ENCODE measurements at places on chromosomes 12 and 14.

DNA sequence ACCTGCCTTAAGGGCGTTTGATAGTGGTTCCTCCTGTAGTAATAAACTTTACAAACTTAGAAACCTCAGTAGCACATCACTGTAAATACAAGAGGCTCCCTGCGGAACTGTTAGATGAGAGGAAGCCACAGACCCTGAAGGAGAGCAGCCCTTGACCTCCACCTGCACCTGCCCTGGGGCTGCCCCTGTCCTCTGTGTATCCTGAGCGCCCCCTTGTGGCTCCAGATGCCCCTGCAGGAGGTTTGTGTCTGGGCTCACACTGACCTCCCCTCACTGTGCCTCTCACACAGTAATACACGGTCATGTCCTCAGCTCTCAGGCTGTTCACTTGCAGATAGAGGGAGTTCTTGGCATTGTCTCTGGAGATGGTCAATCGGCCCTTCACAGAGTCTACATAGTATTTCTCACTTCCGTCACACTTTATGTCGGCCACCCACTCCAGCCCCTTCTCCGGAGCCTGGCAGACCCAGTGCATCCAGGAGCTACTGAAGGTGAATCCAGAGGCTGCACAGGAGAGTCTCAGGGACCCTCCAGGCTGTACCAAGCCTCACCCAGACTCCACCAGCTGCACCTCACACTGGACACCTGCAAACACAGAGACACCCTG is 1059.8 kb downstream of the TMEM121 start:
- peak; percentile 47 for DNase-seq

DNA sequence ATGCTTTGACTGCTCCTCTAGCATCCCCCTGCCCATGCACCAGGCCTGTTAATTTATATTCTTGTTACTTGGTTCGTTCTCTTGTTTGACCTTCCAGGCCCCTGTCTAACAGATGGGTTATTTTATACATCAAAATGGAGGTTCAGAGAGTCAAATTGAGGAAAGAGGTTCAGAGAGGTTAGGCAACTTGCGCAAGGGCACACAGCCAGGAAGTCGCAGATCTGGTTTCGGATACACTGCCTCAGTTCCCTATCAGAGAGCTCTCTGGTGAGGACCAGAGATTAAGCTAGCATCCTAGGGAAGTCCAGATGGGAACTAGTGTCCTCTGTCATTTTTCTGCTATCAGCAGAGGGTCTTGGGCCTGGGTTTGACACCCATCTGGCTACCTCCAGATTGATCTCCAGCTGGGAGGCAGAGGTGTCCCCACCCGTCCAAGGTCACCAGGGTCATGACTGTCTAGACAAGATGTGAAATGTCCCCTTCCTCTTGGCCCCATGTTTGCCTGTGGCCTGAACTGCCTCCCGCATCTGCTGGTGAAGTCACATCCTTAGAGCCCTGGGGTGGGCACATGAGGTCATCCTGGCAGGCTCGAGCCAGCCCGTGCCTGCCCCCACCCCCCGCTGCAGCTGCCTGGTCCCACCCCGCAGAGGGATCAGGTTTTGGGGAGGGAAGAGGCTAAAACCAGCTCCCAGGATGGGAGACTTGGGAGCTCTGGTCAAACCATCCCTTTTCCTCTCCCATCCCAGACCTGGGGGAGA is 84.3 kb upstream of the NCOR2 start:
- DNase-seq: no peak

GRCh38 chr12:90390947-90391346 is 564.0 kb downstream of the CCER1 start:
- DNase-seq: no peak

DNA sequence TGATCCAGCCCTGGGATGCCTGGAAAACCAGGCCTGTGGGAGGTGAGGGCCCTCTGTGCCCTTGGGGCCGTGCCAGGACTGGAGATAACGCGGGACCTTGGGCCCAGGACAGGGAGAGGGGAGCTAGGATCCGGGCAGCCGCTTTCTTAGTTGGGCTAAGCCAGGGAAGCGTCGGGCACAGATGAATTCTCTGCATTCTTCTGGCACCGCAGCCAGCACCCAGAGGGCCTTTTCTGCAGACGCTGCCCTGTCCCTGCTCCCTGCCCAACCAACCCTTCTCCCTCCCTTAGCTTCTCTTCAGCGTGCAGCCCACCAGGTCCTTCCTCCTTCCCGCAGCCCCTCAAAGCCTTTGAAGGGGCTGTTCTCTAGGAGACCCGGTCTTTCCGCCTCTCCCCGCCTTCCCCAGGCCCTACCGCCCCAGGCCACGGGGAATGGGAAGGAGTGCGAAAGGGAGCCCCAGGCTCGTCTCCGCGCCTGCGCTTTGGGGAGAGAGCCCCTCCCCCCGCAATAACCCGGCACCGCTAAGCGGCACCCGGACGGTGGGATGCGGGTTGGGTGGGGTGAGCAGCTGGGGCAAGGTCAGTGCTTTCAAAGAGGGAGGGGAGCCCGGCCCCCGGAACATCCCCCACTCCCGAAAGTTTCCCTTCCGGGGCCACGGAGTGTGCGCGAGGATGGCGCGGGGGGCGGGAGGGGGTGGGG is 663 bp downstream of the NCKAP5L start:
- DNase-seq: no peak

DNA sequence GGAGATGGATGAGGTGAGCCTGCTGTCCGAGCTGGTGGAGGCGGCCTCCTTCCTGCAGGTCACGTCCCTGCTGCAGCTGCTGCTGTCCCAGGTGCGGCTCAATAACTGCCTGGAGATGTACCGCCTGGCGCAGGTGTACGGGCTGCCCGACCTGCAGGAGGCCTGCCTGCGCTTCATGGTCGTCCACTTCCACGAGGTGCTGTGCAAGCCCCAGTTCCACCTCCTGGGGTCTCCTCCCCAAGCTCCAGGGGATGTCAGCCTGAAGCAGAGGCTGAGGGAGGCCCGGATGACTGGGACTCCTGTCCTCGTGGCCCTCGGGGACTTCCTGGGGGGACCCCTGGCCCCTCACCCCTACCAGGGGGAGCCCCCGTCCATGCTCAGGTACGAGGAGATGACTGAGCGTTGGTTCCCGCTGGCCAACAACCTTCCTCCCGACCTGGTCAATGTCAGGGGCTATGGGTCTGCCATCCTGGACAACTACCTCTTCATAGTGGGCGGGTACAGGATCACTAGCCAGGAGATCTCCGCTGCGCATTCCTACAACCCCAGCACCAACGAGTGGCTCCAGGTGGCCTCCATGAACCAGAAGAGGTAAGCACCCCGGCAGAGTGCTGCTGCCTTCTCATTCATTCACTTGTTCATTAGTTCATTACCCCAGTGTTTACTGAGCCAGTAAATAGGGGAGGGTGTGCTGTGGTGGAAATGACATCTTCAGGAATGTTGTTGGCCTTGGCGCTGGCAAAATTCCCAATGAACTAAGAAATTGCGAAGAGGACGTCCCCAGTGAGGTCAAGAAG is 774 bp upstream of the MANSC4 start:
- no peak for DNase-seq

DNA sequence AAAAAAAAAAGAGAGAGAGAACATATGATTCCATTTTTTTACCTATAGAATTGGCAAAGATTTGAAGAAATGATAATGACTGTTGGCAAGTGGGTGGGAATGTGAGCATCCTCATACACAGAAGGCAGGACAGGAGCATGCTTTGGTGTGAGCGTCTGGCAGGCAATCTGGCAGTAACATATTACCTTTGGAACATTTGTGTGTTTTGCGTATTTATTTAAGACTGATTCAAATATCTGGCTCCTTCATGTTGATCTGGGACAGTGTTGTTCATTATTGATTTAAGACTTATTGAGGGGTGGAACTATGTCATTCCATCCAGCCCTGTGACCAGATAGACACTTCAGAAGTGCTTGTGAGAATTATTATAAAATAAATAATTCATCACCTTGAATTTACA is 53.1 kb downstream of the PPP1R36 start:
- no peak for DNase-seq

DNA sequence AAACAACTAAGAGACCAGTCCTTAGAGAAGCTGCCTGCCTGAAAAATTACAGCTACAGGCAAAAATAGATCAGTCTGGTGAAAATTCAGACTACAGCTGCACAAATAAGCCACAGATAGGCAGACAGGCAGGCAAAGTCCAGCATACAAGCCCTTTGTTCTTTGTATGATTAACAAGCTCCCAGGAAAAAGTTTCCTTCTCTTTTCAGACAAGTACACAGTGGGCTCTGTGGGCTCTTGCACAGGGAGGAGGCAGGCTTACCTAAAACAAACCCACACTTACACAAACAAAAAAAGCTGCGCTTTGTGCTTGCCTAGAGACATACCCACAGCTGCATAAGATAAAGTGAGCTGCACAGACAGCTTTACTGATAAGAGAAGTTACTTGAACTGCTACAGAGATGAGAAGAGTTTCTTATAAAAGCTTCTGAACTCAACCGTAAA is 7.7 kb downstream of the OR6C68 start:
- DNase-seq: no peak

DNA sequence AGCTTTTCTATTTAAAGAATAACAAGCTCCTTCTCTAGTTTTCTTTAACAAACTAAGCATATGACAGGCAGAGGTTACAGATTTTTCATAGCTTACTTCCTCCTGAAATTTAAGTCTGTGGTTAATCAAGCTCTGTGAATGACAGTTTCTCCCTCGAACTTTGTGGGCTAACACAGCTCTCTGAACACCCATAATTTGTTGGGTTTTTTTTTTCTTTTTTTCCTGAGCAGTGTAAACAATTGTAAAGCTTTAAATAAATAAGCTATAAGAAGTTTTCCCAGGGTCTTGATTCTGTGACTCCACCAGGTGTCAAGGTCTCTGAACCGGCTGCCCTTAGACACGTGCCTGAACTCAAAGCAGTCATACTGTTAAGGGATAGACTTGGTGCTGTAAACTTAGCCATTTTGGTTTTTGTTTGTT is 128.1 kb upstream of the AMIGO2 start:
- DNase-seq: no peak

GRCh38 chr12:131829791-131830334 is 1.7 kb downstream of the MMP17 start:
- DNase-seq: no peak

GRCh38 chr12:90233168-90234100 is 524.8 kb upstream of the ATP2B1 start:
- DNase-seq: no peak

DNA sequence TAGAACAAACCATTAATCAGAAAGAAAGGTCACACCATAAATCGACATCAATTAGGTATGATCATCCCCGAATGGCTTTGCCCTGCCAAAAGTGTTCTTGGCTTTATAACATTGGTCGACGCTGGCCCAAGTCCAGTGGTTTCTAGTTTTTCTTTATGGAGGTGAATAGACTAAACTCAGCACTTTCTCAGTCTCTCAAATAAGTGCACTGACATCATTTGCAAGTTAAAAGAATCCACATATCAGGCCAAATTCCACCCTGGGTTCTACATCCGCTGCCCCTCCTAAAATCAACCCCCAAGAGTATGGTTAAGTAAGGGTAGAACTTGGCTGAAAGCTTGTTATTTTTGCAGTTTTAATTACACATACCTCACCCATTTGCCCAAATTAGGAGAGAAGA is 314.3 kb downstream of the C12orf75 start:
- no peak for DNase-seq

DNA sequence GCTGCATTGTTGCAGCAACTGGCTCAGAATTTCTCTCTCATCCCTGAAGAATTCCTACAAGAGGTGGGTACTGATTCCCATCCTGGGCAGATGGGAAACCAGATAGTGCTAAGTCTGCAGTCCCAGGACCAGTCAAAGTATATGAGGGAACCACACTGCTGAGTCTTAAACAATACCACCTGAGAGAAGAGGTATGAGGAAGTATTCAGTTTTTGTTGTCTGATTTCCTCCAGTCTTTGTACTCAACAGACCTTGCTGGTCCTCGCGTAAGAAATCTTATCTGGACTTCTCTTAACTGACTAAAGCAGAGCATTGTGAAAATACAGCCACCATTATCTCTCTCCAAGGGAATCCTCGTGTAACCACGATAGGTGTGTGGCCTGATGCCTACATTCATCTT is 3.6 kb upstream of the EDDM3A start:
- no peak for DNase-seq

DNA sequence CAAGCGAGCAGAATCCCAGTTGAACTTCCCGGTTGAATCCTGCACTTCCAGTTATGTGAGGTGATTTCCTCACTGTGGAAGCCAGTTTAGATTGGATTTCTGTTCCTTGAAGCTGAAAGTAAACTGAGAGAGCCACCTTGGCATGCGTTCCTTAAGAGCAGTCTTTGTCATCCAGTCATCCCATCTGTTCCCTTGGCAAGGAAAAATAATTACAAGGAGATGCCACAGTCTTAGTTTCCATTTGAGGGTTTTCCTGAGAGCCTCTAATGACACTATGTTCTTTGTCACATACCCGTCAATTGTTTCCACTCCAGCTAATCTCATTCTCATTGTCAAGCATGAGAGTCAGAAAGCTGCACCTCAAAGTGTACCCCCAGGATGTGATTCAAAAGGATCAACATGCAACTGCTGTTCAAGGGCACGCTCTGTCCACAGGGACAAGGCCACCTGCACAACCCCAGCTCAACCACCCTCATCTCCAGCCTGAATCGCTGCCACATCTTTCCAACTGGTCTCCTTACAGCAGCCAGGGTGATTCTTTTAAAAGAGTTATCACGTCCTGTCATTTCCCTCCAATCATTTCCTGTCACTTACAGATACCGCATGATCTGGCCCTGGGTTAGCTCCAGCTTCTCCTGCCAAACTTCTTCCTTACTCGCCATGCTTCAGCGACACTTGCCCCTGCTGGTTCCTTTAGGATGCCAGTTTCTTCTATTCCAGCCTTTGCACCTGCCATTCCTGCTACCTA is 18.0 kb upstream of the TCP11L2 start:
- DNase-seq: no peak

DNA sequence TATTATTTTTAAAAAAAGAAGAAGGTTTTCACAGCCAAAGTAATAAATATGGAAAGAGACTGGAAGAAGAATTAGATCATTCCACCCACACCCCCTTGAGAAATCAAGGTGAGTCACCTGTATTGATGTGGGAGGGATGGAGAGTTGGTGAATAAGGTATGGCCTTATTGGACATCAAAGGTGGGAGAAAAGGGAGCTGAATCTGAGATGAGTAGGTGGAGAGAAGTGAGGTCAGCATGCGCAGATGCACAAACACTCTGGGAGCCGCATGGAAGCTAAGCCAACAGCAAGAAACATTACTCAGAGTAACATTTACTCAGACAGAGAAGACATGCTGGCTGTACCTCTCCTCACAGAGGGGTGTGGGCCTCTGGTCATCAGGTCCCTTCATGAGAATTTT is 113.1 kb upstream of the FOXG1 start:
- DNase-seq: no peak

DNA sequence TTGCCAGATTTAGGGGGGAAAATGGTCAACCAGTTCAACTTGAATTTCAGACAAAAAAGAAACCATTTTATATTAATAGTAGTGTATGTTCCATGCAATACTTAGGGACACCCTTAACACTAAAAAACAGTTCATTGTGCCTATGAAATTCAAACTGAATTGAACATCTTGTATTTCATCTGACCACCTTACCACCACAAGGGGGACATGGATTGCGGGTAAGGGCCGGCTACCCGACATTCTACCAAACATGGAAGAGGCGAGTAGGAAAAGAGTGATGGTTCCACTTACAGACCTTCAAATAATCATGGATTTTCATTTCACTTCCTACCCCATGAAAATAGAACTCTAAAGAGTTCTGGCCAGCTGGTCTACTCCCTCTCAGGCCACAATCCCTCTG is 10.3 kb upstream of the STK38L start:
- DNase-seq: no peak

- DNase-seq: no peak
Measured at GRCh38 chr12:29858270-29858786, 74.6 kb upstream of the TMTC1 start.

GRCh38 chr12:123914726-123915333 is 57.8 kb downstream of the CCDC92 start:
- no peak for DNase-seq

- no peak for DNase-seq
Measured at GRCh38 chr12:103268831-103269514, 226.8 kb downstream of the C12orf42 start.

- no peak for DNase-seq
Measured at GRCh38 chr12:27606986-27607385, 83.0 kb downstream of the PPFIBP1 start.

All from central memory CD8-positive, alpha-beta T cell (primary cell).